Activated naive CD4-positive, alpha-beta T cell (primary cell): ENCODE measurements at places on chromosomes 5 and 9.

GRCh38 chr5:164998590-164998989 lies 1493.2 kb downstream of the MAT2B start:
- DNase-seq, result no peak

- DNase-seq, result no peak
These were observed 147.0 kb upstream of the RASA1 start for GRCh38 chr5:87120518-87121303.

DNA sequence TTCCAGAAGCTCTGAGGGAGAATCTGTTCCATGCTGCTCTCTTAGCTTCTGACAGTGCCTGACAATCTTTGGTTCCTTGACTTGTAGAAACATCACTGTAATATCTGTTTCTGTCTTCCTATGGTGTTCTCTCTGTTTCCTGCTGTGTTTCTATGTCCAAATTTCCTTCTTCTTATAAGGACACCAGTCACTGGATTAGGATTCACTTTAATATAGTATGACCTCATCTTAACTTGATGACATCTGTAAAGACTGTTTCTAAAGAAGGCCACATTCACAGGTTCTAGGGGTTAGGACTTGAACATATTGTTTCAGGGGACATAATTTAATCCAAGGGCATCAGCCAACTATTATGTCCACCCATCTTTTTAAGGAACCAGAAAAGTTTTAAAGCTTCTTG lies 265.6 kb downstream of the ZSWIM6 start:
- no peak for DNase-seq

- DNase-seq, result no peak
These were observed 125.5 kb downstream of the CDK5RAP2 start for GRCh38 chr9:120454467-120454866.

GRCh38 chr5:108016101-108016500 lies 345.4 kb upstream of the EFNA5 start:
- no peak for DNase-seq

DNA sequence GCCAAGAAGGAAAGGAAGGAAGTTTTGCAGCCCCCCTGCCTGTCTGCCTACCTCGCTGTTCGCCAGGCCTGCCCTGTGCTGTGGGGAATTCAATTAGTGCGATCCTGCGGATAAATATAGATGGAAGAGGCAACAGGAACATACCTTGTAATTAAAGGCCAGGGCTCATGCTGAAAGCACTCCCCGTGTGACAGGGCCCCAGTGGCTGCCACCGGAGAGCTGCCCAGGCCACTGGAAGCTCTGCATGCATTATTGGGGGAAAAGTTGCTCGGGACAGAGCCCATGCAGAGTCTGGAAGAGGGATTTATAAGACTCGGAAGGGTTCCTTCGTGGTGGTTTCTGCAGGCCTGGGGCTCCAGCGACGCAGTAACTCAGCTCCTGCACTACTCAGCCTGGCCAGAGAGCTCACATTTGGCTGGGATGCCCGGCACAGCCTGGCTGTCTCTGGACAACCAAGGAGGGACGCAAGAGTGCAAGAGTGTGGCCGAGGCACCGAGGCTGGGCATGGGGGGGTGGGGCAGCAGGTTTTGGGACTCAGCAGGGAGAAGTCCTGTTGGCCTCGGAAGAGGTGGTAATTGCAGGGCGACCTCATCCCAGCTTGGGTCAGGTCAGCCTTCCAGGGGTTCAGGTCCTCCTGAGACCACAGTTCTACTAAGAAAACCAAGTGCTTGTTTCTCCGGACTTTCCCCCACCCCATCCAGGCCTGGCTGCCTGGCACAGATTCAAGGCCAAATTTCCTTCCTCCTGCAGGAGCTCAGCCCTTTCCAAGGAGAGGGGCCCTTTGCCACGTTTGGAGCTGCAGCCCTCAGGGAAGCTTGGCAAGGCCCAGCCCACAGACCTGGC lies 68.1 kb upstream of the GGTA1 start:
- DNase-seq, result no peak

- no peak for DNase-seq
These were observed 6.0 kb upstream of the ZDHHC11 start for GRCh38 chr5:856531-857425.

DNA sequence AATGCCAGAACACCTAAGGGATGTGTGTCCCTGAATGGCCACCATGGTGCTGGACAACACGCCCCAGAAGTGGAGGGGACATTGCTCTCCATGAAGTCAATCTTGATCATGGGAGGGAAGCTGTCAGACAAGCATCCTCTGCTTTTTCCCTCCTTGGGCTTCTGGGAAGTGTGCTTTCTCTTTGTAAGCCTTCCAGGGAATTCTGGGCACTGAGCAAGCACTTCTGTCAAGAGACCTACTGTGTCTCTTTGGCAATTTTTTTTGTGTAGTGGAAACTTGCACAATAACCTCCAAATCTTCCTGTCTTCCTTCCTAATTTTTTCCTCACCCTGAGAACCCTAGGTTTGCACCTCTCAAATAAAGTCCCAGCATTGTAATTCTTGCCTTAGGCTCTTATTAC lies 132.0 kb downstream of the SEC61B start:
- no peak for DNase-seq

- DNase-seq, result no peak
These were observed 49.6 kb upstream of the PRDM9 start for GRCh38 chr5:23457780-23458179.

GRCh38 chr5:142821733-142822487 lies 51.7 kb downstream of the ARHGAP26 start:
- DNase-seq, result no peak

DNA sequence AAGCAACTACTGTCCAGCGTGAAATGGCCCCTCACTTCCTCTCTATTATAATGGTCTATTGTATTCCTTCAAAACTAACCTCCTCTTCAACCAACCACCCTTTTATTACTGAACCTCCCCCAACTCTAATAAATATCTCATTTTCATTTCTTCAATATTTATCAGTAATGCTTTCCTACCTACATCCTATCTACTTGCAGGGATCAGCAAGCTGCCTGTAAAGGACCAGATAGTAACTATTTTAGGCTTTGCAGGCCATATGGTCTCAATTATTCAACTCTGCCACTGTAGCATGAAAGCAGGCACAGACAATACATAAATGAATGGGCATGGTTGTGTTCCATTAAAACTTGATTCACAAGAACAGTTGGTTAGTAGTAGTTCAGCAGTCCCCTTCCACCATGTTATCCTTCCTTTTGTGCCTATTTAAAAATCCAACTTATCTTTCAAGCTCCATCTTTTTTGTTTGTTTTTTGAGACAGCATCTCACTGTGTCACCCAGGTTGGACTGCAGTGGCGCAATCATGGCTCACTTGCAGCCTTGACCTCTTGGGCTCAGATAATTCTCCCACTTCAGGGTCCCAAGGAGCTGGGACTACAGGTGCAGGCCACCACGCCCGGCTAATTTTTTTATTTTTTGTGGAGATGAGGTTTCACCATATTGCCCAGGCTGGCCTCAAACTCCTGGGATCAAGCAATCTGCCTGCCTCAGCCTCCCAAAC lies 45.8 kb downstream of the PCDHGC5 start:
- DNase-seq, result no peak

DNA sequence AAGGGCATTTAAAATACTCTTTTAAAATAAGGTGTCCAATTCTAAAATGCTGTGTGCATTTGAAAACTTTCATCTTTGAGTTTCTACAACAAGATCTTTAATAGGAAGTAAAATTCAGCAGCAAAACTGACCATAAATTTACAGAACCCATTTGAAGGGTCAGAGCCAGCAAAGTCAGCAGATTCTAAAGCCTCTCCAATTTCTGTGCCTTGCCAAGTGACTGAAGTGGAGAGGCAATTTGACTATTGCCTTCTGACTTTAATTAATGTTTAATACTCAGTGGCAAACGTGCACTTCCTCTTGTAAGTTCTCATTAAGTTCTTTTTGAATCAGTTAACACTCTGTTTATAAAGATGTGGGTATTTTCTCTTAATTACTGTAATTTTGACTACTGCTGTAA lies 155.2 kb downstream of the BAAT start:
- DNase-seq, result no peak

DNA sequence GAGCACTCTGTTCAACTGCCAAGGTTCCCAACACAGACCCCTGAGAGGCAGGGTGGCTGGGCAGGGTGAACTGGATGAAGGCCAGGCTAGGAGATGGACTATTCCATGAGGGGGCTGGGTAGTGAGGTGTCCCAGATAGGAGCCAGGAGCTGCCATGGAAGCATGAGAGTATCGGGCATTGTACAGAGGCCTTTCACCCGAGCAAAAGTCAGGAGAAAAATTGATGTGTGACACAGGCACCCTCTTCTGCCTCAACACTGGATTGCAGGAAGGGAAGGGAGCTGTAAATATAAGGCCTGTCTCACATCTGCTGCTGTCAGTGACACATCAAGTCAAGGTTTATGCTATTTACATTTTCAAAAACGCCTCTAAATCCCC lies 74.6 kb downstream of the UBAP1 start:
- DNase-seq, result no peak

DNA sequence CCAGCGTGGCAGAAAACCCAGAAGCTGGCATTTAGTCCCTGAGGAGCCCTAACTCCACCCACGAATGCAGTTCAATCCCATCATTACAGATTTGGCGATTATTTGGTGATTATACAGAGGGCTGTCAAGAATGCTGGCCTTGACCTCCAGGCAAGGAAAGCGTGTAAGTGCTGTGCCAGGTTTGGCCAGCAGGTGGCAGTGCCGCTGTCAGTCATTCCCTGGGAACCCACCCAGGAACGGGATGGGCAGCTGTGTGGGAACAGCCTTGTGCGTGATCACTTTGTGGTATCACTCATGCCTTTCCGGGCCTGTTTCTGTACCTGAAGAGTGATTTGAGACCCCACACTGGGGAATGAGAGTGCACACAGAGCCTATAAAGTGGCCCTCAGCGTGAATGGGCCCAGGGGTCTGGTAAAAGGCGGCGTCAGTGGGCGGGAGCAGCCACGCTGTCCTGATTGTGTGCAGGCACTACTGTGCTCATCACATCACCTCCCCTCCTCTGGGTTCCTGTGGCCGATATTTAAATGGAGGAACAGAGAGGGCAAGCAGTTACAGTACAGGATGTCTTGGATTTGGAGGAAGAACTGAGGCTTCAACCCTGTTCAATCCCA lies 215.6 kb downstream of the ROR2 start:
- peak; percentile 59 for DNase-seq

DNA sequence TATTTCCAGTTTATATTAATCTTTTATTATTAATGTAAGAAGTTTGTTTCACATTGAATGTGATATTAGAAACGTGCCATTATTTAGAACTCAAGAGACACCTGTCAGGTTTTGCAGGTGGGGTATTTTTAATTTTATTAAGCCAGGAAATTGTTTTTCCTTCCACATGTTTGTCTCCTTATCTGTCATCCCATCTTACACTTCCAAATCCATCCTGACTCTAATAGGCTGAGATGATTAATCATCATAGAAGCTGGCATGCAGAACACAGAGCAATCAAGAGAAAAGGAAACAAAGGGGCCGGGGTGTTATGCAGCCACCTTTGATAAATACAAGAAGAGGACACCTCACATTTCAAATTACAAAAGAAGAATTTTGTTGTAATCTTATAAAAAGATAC lies 506.5 kb downstream of the ISL1 start:
- DNase-seq, result no peak

GRCh38 chr5:95827892-95828246 lies 5.3 kb upstream of the GLRX start:
- no peak for DNase-seq

DNA sequence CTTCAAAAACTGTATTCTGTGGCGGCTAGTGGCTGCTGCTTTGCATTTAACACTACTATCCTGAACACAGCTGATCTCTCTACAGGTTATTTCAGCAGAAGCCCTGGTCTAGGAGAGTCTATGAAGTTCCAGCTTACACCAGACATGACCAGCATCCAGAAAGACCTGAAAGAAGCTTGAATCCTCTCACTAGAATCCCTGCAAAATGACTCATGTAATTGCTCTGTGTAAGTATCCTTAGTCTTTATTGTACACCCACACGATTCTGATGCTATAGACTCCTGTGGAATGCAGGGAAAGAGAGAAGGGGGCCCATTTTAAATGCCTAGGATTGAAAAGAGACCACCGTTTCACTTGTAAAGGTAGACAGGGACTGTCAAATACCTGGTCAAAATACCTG lies 859 bp upstream of the GRIA1 start:
- no peak for DNase-seq

DNA sequence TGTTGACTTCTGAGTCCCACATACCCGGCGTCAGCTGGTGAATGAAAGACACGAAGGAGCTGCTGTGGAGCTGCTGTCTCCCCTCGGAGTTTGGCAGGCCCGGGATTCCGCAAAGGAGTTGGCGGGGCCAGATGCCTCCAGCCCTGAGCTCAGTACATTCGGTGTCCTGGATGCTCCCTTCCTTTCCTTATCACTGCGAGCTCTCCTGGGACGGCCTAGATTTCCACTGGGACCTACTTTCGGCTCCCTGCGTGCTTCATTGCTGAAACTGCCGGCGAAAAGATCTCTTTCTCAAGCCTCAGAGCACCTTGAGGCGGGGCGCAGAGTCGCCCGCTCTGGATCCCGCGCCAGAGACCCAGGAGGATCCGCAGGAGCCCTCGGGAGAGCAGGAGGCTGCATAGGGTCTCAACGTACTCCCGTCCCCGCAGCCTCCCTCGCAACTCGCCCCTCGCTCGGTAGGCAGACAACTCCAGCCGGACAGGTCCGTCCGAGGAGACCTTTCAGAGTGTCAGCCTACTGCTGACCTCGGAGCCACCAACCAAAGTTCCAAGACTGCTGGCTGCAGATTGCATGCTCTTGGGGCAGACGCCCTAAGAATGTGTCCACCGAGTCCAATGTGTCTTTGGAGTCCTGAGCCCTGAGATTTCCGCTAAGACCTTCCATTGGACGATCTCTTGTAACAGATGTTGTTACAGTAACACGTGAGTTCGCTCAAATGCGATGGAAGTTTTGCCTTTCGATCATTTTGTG lies 6.1 kb downstream of the ANXA2R start:
- DNase-seq, result no peak

GRCh38 chr5:96350678-96351077 lies 82.4 kb downstream of the PCSK1 start:
- DNase-seq, result no peak

GRCh38 chr5:9139344-9139743 lies 406.5 kb downstream of the SEMA5A start:
- no peak for DNase-seq

GRCh38 chr9:110007477-110008270 lies 200.3 kb downstream of the C9orf152 start:
- DNase-seq, result no peak

DNA sequence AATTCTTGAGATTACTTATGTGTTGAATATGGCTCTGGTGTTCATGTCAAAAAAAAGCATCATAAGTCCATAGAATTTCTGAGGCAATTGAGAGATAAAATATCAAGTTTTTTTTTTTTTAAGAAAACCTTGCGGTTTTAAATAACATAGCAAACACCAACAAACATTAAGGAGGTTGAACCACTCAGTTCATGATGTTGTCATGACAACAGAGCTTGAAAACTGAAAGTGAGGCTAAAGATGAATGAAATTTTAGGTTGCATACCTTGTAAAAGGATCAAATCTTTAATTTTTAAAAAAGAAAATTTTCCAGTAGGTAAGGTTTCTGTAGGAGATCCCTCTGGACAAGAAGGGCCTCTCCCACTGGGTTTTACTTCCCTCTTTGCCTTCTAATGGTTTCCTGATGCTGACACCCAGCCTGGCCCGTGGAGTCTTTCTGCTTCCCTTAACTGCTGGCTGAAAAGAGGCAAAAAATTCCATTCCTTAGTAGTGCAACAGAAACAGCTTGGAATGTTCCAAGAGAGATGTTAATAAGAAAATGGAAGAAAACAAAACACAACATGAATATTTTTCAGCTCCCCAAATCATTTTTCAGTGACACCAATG lies 60.0 kb upstream of the FER start:
- no peak for DNase-seq
